T-helper 9 cell (primary cell): ENCODE measurements at places on chromosomes 12 and 14.

GRCh38 chr12:26091822-26092221 lies 33.0 kb downstream of the BHLHE41 start:
- no peak for DNase-seq

DNA sequence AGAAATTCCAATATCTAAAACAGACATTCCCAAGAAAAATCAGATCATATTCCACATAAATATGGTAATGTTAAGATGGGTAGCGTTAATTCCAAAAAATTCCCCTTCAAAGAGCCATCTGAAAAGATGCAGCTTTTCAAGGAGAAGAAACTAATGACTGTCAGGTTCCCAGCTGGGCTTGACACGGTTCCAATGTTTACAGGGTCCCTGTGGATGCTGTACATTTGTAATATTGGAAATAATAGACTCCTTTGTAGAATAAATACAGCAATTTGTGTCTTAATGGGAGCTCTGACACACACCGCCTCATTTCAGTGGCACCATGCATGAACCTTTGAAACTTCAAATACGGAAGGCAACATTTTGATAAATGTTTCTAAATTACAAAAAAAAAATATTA lies 140.6 kb downstream of the ITPR2 start:
- no peak for DNase-seq

DNA sequence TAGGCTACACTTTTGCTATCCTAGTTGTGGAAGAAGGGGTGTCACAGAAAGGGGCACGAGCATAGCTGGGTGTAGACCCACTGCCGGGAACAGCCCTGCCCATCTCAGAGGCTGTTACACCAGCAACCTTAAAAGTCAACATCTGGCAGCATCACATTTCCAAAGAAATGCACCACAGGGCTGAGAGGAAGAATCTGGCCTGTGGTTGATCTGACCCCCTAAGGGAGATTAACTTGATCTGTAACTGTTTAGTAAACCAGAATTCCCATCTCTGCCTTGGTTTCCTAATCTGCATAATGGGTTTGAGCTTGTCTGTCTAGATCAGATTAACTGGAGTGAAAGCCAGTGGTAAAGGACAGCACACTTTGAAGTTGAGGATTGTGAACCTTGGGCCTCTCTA lies 1.3 kb downstream of the LRP1-AS start:
- no peak for DNase-seq

DNA sequence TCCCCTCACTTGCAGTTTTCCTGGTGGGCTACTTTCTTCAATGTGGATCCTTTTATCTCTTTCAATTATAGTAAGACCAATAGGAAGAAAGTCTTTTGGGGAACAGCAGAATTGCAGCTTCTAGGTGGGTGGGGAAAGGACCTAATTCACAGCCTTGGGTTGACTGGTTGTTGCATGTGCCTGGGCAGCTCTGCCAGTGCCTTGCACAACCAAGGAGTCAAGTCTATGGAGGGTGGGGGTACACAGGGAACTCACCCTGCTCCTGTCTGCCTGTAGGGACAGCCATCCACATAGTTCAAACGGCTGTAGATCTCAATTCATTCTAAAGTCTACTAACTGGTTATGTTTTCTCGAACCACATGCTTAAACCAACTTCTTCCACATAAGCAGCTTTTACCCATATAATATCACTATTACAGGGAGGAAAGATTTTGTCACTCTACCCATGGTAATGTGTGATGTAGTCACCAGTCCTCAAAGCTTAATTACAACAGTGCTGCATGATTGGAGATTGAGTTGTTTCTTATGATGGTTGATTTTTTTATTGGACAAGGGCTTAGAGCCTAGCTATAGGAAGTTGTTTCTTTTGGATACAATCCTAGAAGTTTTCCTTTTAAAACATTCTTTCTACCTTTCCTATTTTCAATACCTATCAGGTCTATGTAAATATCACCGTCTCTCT lies 117.7 kb upstream of the FRMD6 start:
- DNase-seq: no peak

- no peak for DNase-seq
Measured at GRCh38 chr12:67716817-67717216, 68.3 kb downstream of the DYRK2 start.

DNA sequence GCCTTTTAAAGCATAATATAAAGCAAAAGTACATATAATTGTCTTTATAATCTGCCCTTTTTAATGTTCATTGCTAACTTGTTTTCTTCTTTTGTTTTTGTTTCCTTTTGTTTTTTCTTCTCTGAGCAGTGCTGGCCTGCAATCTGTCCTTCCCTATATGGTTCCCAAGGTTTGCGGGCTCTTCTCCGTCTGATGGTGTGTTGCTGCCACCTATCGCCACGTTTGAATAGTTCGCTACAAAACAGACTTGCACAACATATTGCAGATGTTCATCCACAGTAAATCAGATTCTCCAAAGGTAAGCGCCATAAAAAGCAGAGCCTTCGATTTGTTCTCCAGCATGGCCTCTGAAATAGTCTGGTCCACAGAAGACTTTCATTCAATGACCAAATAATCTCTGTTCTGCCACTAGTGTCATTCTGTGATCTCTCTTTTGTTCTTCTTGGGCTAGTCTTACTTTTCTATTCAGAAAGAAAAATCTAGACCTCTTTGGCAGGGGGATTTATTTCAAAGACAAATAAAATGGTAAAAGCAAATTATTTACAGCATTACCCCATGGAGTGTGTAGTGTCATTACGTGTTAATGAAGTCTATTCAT lies 33.5 kb downstream of the C12orf50 start:
- peak; percentile 2 for DNase-seq

DNA sequence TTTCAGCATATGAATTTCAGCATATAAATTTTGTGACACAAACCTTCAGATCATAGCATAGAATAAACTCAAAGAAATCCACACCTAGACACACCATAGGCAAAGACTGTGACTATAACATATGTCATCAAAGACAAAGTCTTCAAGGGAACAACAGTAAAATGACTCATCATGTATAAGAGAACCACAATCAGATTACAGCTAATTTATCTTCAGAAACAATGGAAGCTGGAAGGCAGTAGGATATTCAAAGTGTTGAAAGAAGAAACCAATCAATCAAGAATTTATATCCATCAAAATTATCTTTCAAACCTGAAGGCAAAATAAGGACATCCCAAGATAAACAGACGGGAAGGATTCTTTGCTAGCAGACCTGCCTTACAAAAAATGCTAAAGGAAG lies 29.0 kb downstream of the DLK1 start:
- DNase-seq: no peak

GRCh38 chr12:53618275-53618674 lies 7.9 kb downstream of the ATF7 start:
- no peak for DNase-seq

DNA sequence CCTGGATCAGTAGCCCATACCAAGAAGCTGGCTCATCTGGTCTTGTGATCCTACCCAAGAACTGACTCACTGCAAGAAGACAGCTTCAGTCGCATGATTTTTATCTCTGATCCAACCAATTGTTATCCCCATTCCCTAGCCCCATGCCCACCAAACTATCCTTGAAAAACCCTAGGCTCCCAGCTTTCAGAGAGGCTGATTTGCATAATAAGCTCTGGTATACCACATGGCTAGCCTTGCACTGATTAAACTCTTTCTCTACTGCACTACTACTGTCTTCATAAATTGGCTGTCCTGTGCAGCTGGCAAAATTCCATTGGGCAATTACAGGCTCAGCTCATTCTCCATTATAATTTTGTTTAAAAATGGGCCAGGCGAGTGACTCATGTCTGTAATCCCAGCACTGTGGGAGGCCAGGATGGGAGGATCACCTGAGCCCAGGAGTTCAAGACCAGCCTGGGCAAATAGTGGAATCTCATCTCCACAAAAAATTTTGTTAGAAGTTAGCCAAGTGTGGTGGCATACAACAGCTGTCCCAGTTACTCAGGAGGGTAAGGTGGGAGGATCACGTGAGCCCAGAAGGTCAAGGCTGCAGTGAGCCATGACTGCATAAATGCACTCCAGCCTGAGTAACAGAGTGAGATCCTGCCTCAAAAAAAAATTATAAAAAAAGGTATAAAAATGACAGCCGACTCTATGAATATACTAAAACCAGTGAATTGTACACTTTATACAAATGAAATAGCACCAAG lies 76.7 kb upstream of the EIF5 start:
- DNase-seq: no peak

DNA sequence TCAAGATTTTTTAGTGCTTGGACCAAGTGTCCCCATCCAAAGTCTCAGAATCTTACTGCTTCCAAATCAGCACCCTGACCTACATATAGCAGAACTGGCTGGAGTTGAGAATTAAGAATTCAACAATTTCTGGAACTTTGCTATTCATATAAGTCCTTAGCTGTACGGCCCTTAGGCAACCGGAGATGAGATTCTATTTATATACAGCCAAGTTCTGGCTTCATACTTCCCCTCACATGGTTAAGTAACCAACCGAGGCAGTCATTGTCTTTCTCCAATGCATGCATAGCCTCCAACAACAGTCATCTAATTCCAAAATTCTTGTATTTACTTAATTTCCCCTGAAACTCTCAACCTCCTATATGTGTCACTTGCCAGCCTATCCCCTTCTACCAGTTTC lies 76.6 kb downstream of the SINHCAF start:
- DNase-seq: no peak

DNA sequence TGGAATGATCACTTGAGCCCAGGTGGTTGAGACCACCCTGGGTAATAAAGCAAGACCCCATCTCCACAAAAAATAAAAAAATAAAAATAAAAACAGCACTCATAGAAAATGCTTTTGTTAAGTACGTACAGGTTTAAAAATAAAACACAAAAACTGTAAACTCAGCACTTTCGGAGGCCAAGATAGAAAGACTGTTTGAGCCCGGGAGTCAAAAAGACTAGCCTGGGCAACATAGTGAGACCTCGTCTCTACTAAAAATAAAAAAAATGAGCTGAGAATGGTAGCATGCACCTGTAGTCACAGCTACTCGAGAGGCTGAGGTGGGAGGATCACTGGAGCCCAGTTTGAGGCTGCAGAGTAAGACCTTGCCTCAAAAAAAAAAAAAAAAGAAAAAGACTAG lies 7.5 kb downstream of the ATP6V1D start:
- DNase-seq: no peak

DNA sequence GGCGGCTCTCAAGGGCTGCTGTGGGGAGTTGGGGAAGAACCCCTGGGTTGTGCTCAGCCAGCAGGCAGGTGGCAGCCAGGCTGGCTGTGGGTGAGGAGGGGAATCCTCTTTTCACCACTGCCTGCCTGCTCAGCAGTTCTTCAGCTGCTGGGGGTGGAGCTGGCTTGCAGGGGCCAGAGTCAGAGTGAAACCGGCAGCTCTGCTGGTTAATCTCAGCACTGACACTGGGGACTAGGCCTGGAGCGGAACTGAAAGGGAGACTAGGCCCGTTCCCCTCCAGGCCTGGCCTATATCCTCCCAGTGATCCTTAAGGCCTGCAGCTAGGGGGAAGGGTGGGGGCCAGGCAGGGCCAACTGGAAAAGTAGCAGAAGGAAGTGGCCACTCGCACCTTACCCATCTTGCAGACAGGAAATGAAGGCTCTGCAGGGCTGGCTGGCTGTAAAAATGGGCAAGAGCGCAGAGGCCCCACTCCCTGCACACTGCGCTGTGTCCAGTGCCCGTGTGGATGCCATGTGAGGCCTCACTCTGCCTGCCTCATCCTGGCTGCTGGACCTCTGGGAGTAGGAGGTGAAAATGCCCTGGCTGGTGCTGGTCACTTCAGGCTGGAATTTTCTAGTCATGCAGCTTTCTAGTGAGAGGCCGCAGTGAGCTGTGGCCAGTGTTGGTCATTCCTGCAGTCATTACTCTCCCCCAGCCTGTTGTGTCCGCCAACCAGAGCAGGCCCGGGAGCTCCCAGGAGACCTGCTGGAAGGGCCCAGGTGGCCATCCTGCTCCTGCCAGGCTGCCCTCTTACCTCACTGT lies 39.4 kb downstream of the SH2B3 start:
- DNase-seq: peak; percentile 69

GRCh38 chr14:36167431-36167830 lies 9.1 kb downstream of the PTCSC3 start:
- no peak for DNase-seq

DNA sequence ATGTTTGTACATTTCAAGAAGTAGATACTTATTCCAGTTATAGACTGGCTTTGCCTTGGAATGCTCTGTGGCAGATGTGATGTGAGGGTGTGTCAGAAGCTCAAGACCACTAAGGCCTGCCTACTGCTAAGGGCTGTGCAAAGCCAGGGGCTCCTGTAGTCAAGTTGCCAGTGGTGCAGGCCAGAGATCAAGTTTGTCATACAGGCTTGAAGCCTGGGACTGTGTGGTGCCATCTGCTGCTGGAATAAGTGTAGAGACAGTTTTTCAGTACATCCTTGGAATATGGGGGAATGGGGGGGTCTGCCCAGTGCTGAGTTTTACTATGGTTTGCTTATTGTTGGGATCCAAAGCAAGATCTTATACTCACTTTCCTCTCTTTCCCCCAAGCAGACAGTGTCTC lies 649.9 kb upstream of the FOXG1 start:
- DNase-seq: no peak

DNA sequence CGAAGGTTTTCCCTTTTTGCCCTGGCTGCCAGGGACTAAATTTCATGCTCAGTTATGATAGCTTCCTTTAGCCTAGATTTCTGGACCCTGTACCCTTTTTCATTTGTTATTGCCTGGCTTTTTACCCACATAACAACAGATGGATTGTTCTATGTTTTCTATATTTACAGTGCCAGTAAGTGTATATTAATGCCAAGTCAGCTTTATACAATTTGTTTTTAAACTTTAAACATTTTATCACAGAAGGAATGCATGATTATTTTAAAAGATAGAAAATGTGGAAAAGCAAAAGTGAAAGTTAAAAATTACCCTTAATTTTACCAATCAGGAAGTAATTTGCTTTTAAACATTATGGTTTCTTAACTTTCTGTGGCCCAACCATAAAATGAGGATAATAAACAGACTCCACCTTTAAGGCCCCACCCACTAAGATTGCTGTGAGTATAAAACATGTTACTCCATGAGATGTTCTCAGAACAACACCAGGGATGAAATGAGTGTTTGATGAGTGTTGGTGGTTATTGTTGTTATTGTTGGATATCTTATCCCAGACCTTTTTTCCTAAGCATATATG lies 496.8 kb downstream of the EGLN3 start:
- no peak for DNase-seq

- peak; percentile 66 for DNase-seq
Measured at GRCh38 chr12:126874427-126875026, 1392.4 kb upstream of the TMEM132C start.

GRCh38 chr14:101471723-101472517 lies 89.4 kb upstream of the DIO3 start:
- no peak for DNase-seq

DNA sequence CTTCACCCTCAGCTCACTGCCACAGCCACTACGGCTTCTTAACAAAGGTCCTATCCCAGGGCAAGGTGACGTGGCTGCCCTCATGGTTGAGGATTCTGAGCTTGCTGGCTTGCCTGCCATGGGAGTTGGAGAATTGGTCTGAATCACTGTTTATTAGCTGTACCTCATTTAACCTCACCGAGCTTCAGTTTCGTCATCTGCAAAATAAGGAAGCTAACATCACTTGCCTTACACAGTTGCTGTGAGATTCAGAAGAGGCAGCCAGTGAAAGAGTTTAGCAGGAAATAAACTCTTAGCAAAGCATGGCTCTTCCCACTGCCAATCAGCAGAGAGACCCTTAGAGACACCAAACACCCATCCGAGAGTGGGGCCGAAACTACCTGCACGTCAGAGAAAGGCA lies 90.1 kb upstream of the KCNA1 start:
- DNase-seq: no peak

GRCh38 chr12:13079440-13079906 lies 24.0 kb downstream of the GSG1 start:
- no peak for DNase-seq
